C1 segment of cervical spinal cord (tissue), 14 donors: ENCODE measurements at places on chromosomes 11 and 22.
A peak's percentile ranks its signal among the peaks of the same experiment; 100 is the strongest.

- DNase-seq, result no peak
These were observed 14.7 kb downstream of the SCUBE2 start for GRCh38 chr11:9076661-9077060.

- peak; percentile 75 for DNase-seq
These were observed at the start of gene ZNF70 for GRCh38 chr22:23750714-23751440. TSS of gene ZNF70 (minus strand) at chr22:23751112. CDS start at chr22:23745140, 5,972 bp downstream.

DNA sequence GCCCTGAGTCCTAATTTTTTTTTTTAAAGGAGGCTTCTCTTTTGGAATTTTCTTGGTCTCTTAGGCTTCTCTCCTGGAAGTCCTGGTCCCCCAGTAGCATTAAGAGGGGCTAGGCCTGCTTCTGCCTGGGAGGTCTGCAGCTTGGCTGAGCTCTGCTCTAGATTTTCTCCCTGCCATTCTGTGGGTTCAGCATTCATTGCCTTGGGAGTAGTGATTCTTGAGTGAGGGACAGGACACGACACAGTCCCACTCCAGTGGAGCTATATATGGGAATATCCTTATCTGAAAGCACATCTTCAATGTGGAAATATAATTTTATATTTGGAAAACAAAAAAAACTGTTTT, 3.7 kb downstream of the IGSF22 start:
- DNase-seq, result no peak

DNA sequence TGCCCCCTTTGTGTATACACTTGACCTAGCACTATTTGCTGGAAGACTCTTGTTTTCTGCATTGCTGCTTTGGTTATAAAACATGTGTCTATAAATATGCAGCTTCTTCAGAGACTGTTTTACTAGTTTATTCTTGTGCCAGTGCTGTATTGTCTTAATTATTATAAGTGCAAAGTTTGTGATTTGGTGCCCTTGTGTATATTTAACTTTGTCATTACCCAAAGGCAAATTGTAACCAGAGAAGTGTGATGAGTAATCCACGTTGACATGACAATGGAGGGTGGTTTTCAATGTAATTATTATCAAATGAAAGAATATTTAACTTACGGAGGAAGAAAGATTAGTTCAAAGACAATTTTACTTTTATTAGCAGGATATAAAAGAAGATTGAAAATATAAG, 75.0 kb upstream of the PRODH start:
- no peak for DNase-seq

- DNase-seq, result no peak
These were observed 686.9 kb downstream of the FAM181B start for GRCh38 chr11:82046778-82047177.

DNA sequence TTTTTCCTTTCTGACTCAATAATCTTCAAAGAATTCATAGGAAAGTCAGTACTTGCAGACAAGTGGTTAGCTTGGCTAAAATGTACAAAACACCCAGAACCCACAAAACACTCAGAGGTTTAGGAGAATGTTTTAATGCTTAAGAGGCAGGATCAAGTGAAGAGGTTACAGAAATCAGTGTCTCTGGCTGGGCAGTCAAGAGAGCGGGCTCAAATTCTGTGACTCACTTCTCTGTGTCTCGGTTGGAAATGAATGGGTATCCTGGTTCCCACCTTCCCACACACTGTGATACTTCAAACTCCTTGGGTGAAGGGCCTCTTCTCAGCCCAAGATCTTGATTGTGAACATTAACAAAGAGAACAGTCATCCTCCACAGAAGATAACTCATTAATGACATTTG, 3.8 kb downstream of the MPEG1 start:
- DNase-seq, result no peak

- no peak for DNase-seq
These were observed 16.5 kb downstream of the BLID start for GRCh38 chr11:122099374-122100036.

DNA sequence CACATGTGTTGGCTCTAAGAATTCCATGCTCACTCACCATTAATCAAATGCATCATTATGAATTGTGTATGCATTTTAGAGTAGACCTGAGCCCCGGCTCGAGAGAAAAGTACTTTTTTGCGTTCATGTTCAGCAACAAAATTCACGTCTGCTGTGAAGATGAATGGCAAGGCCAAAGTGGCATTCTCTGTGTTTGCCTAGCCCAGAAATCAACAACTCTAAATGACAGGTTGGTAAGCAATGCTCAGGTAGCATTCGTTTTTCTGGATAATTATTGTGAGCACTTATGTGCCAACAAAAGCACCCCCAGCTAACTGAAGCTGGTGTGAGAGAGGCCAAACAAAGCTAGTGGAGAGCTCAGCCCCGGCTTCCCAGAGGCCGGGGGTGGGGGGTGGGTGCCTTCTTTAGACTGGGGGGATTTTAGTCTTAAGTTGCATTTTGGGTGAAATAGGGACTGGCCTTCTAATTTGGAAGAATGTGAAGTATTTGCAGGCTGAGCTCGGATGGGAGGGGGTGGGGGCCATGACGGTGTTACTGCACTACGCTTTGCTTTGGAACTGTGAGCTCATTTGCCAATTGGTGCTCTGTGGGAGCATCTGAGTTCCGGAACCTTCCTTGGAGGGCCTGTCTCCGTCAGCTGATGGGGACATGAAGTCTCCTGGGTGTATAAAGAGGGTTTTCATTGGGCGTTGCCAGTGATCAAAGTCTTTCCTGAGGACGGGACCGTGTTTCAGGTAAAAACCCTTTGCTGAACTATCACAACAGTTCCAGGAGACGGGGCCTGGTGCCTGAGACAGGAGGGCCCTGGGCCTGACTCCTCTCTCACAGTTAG, 29.0 kb upstream of the ALX4 start:
- DNase-seq, result no peak

- DNase-seq, result peak; percentile 32
These were observed 9.4 kb downstream of the EHD1 start for GRCh38 chr11:64868904-64869570.

DNA sequence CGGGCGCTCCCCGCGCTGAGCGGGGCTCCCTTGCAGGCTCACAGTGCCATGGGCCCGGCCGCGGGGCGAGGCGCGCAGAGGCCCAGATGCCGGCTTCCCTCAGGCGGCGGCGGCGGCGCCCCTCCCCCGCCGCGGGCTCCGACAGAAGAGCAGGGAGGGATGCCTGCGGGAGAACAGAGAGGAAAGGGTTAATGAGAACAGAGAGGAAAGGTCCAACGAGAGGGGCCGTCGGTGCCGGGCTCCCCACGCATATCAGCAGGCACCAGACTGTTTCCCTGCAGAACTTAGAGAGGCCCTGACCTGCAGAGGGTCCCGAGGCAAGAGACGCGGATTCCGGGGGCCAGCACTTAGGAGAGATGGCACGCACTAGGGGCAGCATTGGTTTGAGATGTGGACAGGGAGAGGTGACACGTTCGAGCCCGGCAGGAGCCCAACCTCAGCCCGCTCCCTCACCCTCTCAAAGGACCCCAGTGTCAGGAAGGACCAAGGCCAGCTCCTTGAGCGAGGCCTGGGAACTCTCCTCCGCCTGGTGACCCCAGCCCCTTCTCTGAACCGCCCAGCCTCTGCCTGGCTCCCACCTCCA, 9.1 kb downstream of the NRXN2 start:
- DNase-seq, result no peak

DNA sequence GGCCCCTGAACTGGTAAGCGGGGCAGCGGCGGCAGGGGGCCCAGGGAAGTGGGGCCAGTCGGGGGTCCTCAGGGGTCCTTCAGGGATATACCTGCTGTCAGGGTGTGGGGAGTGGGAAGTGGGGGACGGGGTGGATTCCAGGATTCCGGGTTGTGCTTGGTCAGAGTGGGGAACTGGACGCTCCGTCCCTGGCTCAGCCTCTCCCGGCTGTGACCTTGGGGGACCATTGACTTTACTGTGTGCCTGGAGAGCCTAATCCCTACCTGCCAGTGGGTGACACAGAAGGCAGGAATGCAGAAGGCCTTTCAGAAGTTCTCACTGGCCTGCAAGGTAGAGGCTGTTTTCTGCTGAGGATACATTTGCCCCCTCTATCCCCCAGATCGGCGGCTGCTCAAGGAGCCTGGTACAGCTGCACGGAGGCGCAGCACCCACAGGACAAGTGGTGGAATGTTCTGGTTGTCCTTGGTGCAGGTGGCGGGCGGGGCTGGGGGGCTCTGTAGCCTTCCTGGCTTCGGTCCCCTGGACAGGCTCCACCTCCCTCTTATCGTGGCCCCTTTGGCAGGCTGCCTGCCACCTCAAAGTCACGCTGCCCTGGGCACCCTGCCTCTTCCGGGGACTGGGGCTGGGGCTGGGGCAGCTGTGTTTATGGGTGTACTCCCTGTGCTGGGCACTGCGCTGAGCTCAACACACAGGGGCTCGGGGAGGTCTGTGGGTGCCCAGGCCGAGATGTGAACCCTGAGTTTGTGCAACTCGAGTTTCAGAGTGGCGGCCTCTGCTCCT, 18.4 kb downstream of the KCNQ1 start:
- no peak for DNase-seq

- DNase-seq, result no peak
These were observed 61.8 kb upstream of the MTNR1B start for GRCh38 chr11:92907671-92908070.

- DNase-seq, result no peak
These were observed 510 bp downstream of the PPME1 start for GRCh38 chr11:74171630-74171968.

GRCh38 chr11:80502511-80502910, 1061.7 kb upstream of the TENM4 start:
- DNase-seq, result no peak

GRCh38 chr22:18088825-18089568, 11.2 kb downstream of the PEX26 start:
- DNase-seq, result no peak

- no peak for DNase-seq
These were observed 3.9 kb downstream of the TMEM134 start for GRCh38 chr11:67465189-67465510.

DNA sequence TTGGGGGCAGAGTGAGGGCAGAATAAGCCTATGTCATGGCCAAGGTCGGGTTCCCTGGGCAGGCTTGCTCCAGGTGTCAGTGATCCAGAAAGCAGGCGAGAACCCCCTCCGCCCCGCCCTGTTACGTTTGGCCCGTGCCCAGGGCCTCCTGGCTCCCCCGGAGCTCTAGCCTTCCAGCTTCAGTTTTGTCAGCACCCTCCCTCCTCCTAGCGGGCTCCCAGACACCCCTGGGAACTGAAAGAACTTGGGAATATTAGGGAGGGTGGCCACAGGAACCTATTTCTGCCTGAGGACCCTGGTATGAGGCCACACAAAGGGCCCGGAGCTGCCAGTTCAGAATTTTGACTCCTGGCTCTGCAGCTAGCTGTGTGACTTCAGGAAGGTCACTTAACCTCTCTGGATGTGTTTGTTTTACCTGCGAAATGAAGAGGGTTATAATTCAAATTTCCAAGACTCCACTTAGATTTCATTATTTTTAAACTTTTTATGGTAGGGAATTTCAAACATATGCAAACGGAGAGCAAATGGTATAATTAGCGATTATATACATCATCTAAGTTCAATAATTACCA, 1.2 kb downstream of the TUBA8 start:
- no peak for DNase-seq

- DNase-seq, result no peak
These were observed 99.8 kb upstream of the NECTIN1 start for GRCh38 chr11:119828819-119829218.

- no peak for DNase-seq
These were observed 22.5 kb downstream of the CTSC start for GRCh38 chr11:88315015-88315414.

DNA sequence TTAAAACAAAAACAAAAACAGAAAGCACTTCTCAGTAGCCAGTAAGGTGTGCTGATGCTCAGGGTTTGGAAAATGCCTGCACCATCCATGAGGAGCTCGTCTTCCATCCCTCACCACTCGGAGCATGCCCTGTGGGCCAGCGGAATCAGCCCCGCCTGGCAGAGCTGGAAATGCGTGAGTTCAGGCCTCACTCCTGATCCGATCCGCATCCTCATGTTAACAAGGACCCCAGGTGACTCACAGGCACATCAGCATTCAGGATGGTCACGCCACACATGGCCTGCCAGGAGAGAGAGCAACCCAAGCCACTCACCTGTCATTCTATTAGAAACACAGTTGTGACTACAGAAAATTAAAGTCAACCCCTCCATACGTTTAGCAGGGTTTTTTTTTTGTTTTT, 188.5 kb downstream of the MPPED1 start:
- DNase-seq, result no peak

GRCh38 chr11:1546536-1547466, 25.3 kb downstream of the DUSP8 start:
- DNase-seq, result peak; percentile 58

- DNase-seq, result no peak
These were observed 254.0 kb upstream of the FAT3 start for GRCh38 chr11:91970624-91971023.

DNA sequence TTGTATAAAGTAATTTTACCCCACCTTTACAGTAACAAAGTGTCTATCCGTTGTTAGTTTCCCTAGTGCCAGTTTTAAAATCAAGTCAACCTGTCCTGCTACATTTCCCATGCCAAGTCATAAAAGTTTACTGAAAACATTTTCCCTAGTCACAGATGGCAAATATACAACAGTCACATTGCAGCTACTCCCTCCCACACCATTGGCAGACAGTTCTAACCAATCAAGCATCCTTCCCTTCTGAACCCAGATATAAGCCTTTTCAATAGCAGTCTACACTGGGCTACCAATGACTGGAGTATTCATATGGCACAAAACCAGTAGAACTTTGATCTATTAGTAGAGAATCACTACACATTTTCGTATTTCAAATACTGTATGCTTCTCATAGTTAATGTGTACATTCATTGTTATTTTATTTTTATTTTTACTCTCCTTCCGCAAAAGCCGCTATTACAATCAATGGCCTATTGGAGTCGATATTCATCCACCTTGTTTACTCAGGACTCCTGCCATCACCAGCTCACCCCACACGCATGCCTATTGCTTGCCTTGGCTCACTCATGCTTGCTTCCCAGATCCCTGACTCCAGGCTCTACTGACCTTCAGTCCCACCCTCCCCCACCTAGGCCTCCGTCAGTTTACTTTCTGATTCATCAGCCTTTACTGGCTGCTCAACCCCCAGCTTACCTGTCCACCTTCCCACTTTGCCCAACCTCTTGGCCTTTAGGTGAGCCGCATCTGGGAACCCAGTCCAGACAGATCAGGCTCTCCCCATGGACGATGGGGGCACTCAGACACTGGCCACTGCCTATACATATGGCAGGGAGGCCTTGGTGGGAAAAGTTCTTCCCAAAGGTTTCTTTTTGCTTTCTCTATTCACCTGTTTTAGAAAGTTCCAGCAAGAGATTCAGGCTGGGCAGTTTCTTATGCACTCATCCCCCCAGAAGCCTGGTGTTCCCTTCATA, 408.4 kb downstream of the SOX6 start:
- no peak for DNase-seq

GRCh38 chr11:15199693-15200092, 85.0 kb downstream of the INSC start:
- DNase-seq, result no peak

GRCh38 chr11:78902771-78903507, 328.3 kb upstream of the NARS2 start:
- DNase-seq, result no peak

DNA sequence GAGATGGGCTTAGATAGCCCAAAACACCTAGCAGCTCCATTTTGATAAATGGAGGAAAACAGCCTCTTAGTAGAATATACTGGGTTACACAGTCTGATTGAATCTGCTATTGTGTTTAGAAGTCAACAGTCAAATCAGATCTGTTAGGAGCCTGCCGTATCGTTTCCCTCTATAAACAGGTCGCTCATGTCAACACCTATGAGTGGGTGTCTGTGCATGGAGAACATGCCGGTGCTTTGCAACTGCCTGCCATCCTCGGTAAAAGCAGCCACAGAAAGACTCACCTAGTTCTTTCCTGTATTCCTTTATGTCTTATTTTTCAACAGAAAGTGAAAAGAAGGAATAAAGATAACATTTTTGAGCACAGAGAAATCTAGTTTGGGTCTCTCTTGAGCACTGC, 99.4 kb downstream of the ETS1 start:
- DNase-seq, result no peak
